ENCODE measurements at places on chromosomes 3 and 15.

DNA sequence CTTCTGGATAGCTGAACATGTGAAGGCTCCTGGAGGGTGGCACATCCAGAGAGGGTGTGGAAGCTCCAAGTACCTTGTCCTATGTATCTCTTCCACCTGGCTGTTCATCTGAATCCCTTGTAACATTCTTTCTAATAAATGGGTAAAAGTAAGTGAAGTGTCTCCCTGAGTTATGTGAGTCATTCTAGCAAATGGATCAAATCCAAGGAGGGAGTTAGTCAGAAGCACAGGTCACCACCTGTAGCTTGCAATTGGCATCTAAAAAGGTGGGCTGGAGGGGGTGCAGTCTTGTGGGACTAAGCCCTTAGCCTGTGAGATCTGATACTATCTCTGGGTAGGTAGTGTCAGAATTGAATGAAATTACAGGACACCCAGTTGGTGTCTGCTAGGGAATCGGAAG lies 71.0 kb downstream of the WWTR1 start:
- no peaks in the 10 kb centered on the region for H3K27me3 ChIP-seq
- H3K36me3 ChIP-seq = no peaks in the 10 kb centered on the region
- no peak for DNase-seq
- no peak overlapping the region for H3K27ac ChIP-seq
- H3K4me3 ChIP-seq = no peak overlapping the region

DNA sequence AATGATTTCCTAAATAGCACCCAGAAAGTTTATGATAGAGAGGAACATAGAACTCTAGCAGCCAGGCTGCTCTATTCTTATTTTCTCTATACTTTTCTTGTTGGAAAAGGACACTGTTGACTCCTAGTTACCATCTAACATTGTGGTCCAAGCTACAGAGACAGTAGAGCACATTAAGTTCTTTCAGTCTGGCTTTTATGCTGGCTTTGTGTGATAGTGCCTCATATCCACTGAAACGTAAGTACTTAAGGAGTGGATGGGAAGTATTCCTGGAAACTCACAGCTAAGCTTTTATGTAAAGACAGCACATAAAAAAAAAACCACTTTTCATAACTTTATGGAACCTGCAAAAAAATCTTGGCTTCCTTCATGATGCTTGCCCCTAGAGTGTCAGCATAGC lies 480.1 kb upstream of the TPRG1 start:
- peaks cover 27% of the 10 kb centered on the region for H3K4me1 ChIP-seq
- no peaks in the 10 kb centered on the region for H3K36me3 ChIP-seq
- no peak overlapping the region for H3K4me3 ChIP-seq
- H3K27me3 ChIP-seq = no peaks in the 10 kb centered on the region

DNA sequence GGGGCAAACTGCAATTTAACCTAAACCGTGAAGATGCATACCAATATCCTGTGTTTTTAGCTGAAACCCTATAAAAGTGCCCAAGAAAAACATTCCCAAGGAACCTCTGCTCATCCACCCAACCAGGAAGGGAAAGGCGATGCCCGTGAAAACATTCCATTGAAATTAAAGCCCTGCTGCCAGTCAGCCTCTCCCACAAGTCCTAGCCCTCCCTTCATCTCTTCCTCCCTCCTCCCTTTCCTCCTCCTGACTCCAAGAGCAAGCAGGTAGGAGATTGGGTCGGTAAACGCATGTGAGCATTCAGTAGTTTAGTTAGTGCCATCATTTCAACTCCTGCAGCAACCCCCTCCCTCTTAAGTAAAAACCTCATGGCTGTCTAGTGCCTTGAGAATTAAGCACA lies 27.7 kb downstream of the HES1 start:
- no peak overlapping the region for H3K4me3 ChIP-seq
- H3K4me1 ChIP-seq = peaks cover 12% of the 10 kb centered on the region
- H3K27ac ChIP-seq = no peak overlapping the region
- no peaks in the 10 kb centered on the region for H3K36me3 ChIP-seq
- DNase-seq = no peak

DNA sequence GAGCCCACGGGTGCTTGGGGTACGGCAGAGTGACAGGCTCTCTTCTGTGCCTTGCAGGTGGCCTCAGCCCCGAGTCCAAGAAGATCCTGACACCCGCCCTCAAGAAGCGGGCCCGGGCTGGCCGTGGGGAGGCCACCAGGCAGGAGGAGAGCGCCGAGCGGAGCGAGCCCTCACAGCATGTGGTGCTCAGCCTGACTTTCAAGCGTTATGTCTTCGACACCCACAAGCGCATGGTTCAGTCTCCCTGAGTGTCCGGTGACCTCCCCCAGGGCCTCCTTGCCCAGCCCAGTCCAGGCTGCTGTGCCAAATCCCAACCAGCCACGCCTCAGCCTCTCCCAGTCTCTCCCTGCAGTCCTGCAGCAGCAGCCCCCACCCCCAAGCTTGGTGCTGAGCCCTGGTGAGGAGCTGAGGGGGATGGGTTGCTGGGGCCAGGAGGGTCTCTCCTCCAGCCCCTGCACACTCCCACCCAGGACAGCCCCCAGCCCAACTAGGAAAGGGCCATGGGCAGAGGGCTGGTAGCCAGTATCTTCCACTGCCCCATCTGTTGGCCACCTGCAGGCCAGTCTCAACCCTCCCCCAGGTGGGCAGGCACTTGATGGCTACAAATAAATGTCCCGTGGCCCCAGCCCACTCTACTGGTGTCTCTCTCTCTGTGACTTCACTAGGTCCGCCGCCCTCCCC lies 58.5 kb downstream of the DNAJB8 start:
- DNase-seq = no peak
- no peak overlapping the region for H3K27ac ChIP-seq
- H3K4me1 ChIP-seq = no peaks in the 10 kb centered on the region

- H3K36me3 ChIP-seq = no peaks in the 10 kb centered on the region
- peaks cover 27% of the 10 kb centered on the region for H3K4me1 ChIP-seq
- no peaks in the 10 kb centered on the region for H3K27me3 ChIP-seq
- no peak overlapping the region for H3K4me3 ChIP-seq
- H3K27ac ChIP-seq = peak overlapping the region; percentile 29
These were observed 131.2 kb downstream of the KLF13 start for GRCh38 chr15:31457631-31458526.

All from thoracic aorta (tissue), 2 donors.